ENCODE measurements at places on chromosomes 11 and 22. TPM values are rescaled to one million over a fixed set of nuclear protein-coding genes. Genes with fewer than 3 reads are reported as not detected.
A peak's percentile ranks its signal among the peaks of the same experiment; 100 is the strongest.

MOGAT2 gene
- total RNA-seq: not detected

DNA sequence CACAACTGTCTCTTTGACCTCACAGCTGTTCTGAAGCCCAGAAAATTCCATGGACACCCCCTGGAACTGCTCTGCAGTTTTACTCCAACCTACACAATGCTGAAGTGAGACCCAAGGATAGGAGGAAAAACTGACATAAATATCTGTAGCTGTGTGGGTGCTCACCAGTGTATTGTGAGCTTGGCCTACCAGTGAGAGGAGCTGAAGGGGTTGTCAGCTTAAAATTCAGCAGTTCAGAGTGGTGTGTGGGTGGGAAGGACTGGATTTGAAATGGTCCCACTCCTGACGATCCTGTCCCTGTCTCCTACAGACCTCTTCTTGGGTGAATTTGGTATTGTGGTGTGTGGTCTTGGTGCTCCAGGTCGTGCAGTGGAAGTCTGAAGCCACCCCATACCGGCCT, 2.2 kb downstream of the TMEM223 start:
- H3K4me3 ChIP-seq: peak overlapping the region; percentile 89
- DNase-seq: no peak
- no peak overlapping the region for H3K27ac ChIP-seq
- peaks cover 23% of the 10 kb centered on the region for H3K36me3 ChIP-seq

PPP2R5B gene
- total RNA-seq: 6.3 TPM

DNA sequence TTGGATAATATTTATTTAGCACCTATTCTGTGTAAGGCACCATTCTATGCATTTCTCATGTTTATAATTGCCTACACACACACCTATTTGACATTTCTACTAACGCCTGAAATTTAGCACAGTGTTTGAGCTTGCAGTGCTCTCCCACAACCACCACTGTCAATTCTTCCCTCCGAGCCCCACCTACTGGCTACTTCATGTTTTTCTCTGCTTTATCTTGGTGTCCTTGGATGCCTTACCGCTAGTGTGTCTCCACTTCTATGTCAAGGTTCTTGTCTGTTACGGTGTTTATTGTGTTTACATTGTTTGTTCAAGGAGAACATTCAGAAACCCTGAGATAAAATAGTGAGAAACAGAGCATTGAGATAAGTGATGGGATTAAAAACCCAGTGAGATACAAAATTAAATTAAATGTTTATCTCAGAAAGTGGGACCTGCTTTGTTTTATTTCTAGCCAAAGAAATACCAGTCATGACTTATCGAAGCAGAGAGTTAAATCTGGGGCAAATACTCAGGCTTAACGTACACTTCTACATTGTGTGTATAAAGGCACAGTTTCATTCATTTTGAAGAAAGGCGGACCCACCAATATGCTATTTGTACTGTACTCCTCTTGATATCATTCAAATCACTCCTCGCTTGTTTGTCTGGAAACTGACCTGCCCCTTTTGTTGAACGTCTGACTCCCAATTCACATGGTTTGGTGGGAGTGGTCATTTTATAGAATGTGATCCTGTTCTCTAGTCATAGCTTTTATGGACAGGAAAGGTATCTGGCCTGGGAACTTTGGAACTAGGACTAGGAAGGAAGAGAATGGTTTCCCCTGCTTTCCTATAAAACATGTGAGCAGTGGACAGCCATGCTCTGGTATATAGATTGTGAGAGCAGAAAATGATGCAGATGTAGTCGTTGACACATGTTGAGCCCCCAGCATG, 39.2 kb upstream of the SLC36A4 start:
- H3K27me3 ChIP-seq: no peaks in the 10 kb centered on the region
- H3K36me3 ChIP-seq: no peaks in the 10 kb centered on the region
- H3K4me1 ChIP-seq: no peaks in the 10 kb centered on the region
- 0 out of 3 replicates have a peak overlapping the region, but pooled peaks have one; percentile 8 for H3K4me3 ChIP-seq

IGSF9B gene
- total RNA-seq: 26.3 TPM

DNA sequence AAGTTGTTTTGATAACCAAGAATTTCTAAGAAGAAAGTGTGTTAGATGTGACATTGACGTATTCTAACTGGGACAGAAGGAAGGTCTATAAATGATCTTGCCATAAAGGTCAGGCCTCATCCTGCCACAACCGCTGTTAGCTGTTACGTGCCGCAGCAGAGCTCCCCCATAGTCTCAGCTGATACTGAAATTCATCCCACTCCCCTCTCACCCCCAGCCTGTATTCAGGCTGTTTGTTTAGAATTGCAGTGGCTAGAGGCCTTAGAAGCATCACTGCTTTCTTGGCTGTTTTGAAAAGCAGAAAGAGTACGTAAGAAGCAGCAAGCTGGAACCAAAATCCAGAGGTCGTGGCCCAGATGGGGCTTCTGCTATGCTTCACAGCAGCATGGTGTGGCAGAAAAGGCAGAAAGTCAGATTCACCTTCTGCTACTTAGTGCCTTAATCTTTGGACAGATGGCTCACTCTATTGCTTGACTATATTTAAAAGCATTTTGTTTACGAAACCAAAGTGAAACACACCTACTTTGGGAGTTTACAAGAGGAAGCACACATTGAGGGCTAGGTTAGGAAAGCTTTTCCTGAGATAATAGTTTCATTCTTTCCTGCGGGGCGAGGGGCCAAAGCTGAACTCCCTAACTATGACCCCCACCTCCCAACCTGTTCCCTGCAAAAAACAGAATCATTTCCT, 950 bp upstream of the LAYN start:
- H3K4me1 ChIP-seq: no peaks in the 10 kb centered on the region
- no peak overlapping the region for H3K27ac ChIP-seq
- H3K36me3 ChIP-seq: no peaks in the 10 kb centered on the region
- peaks cover 27% of the 10 kb centered on the region for H3K27me3 ChIP-seq

BIK gene
- total RNA-seq: 6.8 TPM

GRCh38 chr11:44029977-44030911, 17.5 kb upstream of the ACCSL start:
- no peak overlapping the region for H3K27ac ChIP-seq
- no peaks in the 10 kb centered on the region for H3K36me3 ChIP-seq
- peak overlapping the region; percentile 43 for H3K4me3 ChIP-seq
- peak; percentile 67 for DNase-seq

Data from H9 (cell line).